ENCODE measurements at places on chromosomes 2 and 18.

DNA sequence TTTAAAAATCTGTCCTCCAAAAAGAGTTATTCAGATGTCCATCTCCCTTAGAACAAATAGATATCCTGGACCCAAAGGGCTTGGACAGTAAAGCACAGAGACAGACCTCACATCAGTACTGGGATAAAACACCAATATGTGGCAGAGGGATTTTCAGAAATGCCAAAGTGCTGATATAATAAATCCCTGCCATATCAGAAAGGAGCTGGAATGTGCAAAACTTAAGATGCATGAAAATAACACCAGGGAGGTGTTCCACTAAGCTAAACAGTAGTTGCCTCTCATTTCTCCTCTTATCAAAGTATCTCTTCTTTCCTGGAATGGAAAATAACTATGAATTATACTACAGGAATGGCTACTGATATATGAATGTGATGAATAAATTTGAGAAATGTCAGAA, 13.2 kb downstream of the USP40 start:
- DNase-seq, result no peak

DNA sequence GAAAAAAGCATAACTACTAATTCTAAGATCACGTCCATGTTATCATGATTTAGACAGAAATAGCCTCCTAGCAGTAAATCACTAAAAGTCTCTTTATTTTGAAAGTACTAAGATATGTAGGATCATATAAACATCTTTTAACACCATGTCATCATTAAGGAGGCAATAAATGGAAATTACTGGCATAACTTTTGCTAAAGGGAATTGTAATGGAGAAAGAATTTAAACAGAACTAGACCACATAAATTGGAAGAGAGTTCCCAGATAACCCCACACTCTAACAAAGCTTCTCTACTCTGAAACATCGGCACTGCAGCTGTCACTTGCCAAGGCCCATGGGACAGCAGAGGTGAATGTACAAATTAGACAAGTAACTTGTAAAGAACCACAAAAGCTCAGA, 29.5 kb downstream of the STK39 start:
- no peak for DNase-seq

- no peak for DNase-seq
These were observed 152.3 kb upstream of the STON1 start for GRCh38 chr2:48377646-48378045.

- peak; percentile 29 for DNase-seq
These were observed 172.1 kb downstream of the NEDD4L start for GRCh38 chr18:58216071-58216481.

DNA sequence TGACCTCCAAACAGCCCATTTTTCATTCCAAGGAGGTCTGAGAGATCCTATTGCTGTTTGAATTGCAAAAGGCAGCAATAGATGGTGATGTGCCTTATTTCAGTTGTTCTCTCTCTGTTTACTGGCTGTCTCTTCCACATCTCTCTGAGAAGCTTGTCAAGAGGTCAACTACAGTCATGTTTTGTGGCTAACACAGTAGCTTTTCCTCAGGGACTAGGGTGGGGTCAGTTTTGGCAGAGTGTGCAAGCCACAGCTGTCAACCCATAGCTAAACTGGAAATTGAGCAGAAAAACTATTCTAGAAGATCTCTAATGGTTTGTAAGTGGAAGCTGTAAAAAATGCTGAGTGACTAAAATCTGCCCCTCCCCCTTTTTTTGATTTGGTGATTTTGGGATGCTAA, 67.1 kb downstream of the DIS3L2 start:
- DNase-seq, result no peak

GRCh38 chr2:179193759-179194394, 70.8 kb downstream of the SESTD1 start:
- no peak for DNase-seq

DNA sequence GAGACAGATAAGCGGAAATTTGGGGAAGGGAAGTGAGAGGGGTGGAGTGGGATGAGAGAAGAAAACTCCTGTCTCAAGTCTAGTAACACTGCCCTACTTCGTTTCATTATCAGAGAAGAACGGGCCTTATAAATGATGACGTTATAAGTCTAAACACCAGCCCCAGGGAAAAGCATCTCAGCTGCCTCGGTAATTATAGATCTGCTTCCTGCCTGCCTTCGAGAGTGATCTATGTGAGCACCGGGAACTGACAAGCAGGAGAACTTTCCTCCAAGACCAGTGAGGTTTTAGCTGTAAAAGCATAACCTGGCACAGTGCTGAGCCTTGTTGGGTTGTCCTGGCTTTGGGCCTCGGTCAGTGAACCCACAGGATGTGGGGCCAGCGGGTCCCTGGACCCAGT, 227.9 kb upstream of the SIX2 start:
- DNase-seq, result no peak

DNA sequence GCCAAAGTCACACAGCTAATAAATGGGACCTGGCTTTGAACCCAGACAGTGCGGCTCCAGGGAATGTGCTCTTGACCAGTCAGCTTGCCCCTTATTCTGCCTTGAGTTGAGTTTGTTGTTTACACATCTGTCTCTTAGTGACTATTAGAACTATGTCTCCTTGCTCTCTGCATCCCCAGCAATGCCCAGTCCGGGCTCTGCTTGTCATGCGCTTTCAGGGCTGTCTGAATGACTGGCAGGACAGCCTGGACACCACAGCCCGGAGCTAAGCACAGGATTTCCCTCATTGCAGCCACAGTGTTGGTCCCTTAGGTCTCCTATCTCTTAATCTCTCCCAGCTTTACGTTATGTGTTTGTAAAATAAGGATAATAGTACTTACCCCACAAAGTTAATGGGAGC, 246.4 kb upstream of the RAB12 start:
- no peak for DNase-seq

DNA sequence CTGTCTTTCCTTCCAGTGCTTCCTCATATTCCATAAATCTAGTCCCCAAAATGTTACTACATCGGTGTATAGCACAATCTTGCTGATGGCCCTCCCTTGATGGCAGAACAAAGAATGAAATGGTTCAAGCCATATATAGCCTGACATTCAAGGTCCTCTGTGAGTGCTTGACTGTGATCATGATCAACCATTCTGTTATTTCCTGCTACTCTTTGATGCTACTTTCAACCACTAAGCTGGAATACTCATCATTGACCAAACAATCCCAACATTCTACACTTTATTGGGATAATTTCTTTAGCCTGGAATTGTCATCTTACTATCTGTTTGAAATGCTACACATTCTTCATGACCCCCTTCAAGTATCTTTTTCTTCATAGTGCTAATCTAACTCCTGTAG, 633.9 kb downstream of the PLCL1 start:
- DNase-seq, result no peak

GRCh38 chr2:20165677-20166509, 59.0 kb downstream of the SDC1 start:
- no peak for DNase-seq

DNA sequence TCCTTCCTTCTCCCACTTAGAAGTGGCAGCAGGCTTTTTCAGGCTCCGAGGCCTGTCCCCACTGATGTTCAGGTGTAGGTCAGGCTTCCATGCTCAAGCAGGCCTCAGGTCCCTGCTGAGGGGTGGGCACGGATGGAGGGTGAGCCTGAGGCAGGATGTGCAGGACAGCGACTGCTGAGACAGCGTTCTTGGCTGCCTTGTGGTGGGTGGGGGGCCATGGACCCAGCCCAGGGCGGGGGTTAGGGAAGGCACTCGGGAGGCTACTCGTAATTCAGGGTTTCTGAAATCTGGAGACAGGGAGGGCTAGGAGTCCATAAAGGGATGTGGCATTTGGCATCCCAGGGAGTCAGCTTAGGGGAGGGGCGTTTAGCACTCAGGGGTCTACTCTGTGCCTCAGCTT, 30.3 kb downstream of the COLEC11 start:
- DNase-seq, result no peak

- DNase-seq, result no peak
These were observed 52.7 kb downstream of the DSEL start for GRCh38 chr18:67463829-67464228.

DNA sequence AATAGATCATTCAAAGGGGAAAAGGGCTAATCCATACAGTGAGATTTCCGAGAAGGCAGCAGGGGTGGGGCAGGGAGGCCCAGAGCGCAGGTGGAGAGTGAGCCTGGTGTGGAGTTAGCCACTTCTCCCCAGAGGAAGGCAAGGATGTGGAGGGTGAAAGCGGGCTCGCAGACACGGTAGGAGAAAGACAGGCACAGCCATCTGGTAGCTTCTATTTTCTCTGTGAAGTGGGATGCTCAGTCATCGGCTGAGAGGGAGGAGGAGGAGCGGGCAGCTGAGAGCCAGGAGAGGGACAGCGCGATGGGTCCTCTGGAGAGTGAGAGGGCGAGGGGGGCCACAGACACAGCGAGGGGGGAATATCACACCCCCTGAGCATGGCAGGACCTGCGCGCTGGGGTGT, 153.3 kb upstream of the NDUFV2 start:
- no peak for DNase-seq

DNA sequence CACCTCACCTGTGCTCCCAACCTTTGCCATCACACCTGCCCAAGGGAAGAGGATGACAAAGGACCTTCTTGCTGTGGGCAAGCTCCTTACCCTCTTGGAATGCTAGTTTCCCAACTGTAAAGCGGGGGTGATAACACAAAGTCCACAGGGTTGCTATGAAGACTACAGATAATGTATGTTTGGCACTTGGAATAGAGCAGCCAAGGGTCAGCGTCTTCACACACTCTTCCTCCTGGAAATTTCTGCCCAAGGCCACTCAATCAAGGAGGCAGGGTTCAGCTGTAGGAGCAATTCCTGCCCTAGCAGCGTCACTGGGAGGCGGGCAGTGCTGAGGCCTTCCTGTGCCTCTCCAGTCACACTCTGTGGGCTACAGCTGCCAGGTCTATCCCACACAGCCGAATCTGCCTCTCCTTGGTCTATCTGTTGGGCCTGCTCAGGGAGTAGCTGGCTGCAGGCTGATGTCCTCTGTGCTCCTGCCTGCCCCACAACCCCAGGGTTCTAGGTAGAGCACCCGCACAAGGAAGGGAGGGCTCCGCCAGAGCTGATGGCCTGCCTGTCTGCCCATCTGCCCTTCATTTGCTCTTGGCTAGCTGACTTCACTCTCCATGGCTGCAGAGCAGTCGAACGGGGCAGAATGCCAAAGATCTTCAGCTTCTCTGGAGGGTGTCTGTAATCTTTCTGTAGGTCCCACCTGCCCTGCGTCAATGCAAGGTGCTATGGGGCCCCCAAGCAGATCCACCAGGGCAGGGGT, 91.9 kb downstream of the MRO start:
- DNase-seq, result no peak

GRCh38 chr2:238294393-238295143, 6.2 kb upstream of the PER2 start:
- DNase-seq, result no peak

- DNase-seq, result no peak
These were observed 40.5 kb upstream of the IL1R1 start for GRCh38 chr2:102101849-102102635.

DNA sequence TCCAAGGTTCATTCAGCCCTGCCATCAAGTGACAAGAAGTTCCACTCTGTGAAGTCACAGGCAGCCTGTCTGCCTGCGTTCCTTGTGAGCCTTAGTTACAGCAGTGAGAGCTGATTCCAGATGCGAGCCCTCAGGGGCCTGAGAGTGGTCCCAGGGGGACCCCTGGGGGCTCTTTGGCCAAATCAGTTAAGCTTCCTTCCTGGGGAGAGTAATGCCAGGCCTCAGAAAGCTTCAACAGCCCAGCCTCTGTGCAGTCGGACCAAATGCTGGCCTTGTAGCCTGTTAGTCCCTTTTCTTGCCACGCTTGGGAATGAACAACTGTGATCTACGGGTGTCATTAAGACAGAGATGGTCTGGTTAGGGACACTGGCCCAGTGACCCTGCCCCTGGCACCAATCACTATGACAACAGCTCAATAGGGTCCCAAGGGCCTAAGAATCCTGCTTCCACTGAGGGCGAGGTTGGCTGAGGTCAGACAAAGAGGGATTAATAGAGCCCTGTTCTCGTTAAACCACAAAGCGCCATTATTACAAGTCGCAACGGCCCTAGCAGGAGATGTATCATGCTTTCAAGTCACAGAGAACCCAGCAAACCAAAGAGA, 50.9 kb downstream of the HS1BP3 start:
- no peak for DNase-seq

DNA sequence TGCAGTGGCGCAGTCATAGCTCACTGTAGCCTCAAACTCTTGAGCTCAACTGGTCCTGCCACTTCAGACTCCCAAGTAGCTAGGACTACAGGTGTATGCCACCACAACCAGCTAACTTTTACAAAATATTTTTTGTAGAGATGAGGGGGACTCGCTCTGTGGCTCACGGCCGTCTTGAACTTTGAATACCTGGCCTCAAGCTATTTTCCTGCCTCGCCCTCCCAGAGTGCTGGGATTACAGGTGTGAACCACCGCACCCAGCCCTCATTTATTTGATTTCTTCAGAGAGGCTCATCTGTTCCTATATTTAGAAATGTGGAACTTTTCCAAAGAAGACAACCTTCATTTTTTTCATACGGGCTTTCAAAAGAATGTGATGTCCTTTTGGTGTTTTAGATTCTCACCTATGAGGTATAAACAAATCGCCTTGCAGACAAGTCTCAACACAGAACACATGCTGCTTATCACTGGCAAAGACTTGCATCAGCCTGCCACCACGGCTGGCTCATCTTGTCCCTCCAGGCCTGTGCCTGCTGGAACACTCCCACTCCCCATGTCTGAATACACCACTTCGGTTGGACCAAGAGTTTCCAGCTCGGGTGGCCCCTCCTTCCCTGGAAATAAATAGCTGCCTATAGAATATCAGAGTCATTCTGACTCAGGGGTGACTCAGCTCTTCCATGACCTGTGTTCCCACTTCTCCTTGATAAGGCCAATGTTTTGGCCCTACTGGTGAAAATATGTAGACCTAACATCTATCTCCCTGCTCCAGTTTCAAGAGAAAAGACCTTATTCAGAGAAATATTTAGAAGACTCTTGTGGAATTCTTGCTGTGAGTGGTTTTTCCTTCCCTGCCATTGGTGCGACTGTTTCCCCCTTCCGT, 202.6 kb downstream of the TGIF1 start:
- peak; percentile 97 for DNase-seq

DNA sequence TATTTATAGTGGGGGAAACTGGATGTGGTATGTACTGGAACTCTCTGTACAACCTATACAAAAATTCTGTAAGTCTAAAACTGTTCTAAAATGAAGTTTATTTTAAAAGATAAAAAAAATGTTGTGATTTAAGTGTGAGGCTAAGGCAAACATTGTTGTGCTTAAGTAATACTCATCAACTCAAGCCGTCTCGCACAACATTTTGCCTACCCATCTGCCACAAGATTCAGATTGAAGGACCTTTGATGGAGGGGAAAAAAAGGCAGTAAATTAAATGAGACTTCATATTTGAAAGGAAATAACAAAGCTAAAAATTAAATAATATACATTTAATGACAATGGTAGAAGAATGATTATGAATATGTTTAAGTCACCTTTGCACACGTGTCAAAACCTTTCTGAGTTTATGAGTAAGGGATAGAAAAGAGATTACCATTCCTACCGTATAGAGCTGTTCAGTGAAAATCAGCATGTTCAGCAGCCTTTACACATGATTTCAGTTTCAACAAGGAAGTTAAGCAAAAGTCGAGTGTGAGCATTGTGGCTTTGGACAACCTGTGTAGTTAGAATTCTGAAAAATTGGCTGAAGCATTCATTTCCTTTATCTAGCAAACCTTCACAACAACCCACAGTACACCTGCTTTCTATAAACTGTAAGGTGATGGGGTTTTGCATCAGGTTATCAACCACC, 499.3 kb downstream of the IRS1 start:
- DNase-seq, result peak; percentile 50

- DNase-seq, result no peak
These were observed 2.4 kb upstream of the CHRNG start for GRCh38 chr2:232537079-232537478.

- DNase-seq, result no peak
These were observed 612.8 kb downstream of the RNF144A start for GRCh38 chr2:7530001-7530400.

Measured in inflammatory macrophage treated with lipopolysaccharide for 4 hours (primary cell).